ENCODE measurements at places on chromosomes 11 and 22. TPM values are rescaled to one million over a fixed set of nuclear protein-coding genes. Genes with fewer than 3 reads are reported as not detected.

DNA sequence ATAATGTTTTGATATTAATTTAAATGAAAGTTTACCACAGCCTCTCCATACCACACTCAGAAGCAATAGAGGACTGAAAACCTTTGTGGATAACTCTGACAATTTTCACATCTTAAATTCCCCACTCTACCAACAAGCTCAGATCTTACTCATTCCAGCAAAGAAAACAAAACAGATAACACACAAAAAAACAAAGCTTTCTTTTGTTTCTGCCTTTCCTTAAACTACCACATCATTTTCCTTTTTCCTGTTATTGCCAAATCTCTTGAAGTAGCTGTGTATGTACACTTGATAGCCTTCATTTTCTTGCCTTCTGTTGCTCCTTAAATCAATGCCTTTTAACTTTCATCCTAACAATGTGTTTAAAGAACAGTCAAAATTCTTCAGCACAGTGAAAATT, 484.9 kb downstream of the NTM start:
- H3K4me1 ChIP-seq = no peaks in the 10 kb centered on the region
- DNase-seq = no peak
- no peak overlapping the region for H3K4me3 ChIP-seq
- H3K27me3 ChIP-seq = no peaks in the 10 kb centered on the region
- no peak overlapping the region for H3K27ac ChIP-seq

DNA sequence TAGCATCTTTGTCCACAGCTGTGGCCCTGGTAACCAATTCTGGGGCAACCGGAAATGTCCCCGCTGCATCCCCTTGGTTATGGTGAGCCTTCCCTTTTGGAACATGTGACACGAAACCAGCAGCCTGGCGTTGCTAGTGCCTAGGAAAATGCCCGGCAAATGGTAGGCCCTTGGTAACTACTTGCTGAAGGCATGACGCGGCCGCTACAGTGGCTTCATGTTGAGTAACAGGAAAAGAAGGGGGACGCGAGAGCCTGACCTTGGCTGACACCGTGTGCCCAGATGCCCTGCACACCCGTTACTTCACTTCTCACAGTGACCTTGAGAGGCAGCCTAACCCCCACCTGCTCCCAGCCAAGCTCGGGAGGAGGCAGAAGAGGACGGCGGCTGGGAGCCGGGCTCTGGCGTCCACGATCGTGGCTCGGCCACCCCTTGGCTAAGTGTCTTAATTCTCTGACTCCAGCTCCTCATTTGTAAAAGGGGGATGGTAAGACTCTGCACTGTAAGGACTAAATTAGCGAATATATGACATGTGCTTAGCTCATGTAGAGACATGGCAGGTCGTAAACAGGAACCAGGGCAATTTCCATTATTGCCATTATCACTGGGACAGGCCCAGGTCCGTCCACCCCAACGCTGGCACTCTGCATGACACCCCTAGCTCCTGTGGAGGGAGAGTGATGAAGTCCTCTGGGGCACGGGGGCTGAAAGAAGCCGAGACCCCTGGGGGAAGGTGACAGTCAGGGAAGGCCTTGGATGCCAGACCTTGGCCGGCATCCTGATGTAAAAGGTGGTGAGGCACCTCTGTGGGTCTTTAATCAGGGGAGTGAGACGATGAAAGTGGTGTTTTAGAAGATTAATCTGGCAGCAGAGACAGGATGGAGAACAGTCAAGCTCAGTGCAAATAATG, 18.9 kb downstream of the IFT27 start:
- H3K36me3 ChIP-seq = no peaks in the 10 kb centered on the region
- no peaks in the 10 kb centered on the region for H3K27me3 ChIP-seq

The APOBEC3C gene
- total RNA-seq = 8.6 TPM

The OR51I1 gene
- total RNA-seq = 3.9 TPM
